CD4-positive, alpha-beta T cell treated with Interferon gamma for 1 hour (primary cell): ENCODE measurements at places on chromosomes 7 and 10.

DNA sequence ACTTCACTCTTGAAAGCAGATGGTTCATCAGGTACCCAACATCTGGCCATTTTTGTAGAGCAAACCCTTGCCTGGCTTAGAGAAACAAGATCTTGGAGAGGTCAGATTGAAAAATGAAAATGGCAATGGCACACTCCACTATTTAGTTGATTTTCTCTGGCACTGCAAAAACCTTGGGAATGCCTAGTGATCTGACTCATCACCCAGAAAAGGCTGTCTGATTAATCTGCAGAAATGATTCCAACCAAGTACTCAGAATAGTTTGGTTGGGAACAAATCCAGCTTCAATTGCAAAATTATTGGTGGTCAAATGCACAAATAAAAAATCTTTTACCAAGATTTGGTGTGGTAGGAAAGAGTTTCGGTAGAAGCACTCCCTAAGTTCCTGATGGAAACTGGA is 351.2 kb downstream of the PHTF2 start:
- DNase-seq: no peak

DNA sequence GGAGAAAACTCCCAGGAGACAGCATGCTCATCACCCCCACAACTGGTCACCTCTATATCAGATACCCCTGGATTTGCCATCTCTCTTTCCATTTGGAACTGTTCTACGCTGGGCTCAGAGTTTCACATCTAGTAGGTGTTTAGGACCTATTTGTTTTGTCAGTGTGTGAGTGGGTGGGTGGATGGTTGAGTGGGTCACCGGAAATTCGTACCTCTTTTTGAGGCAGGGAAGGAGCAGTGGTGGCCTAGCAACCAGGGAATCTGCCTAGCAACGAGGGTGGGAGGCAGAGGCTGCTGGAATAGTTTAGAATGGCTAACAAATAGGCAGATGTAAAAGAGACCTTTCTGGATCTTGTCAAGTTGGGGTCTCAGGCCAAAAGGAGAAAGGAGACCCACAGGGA is 23.2 kb upstream of the SLF2 start:
- no peak for DNase-seq

DNA sequence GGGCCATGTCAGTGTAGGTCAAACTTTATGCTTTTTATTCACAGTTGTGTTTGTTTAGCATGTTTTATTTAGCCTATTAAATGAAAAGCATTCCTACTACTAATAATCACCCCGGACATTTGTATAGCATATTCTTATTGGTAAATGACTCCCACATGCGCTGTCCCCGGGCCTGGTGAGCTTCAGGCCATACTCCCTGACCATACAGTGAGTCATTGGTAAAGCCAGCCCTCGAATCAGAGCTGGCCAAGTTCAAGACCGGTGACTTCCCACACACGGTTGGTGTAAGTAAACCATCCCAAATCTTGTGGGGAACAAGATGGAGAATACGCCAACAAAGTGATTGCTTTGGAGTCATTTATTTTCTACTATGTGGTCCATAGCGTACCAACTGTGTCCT is 238.7 kb upstream of the TCF7L2 start:
- no peak for DNase-seq

DNA sequence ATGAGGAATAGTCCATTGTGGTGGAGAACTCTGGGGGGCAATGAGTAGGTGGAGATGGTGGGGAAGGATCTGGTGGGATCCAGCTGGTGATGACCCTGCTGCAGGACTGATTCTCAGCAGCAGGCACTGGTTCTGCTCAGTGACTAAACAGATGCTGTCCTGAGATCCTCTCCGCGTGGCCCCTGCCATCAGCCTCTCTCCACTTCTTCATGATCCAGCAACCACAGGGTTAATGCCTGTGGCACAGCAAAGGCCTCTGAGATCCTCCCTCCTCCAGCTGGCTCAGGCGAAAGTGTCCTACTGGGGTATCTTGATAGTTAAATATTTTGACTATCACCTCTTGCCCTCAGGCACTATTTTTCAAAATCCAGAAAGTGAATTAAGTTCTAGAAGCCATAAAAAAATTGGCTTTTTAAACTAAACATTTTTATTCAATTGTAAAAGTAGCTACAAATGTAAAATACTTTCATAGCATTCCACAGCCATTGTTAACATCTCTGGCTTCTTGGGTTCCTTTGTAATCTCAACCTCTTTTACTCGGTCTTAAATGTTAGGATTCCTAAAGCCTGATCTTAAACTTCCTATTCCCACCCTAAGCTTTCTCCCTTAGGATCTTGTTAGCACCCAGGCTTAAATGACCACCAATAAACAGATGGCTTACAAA is 13.1 kb downstream of the PLAU start:
- DNase-seq: no peak

DNA sequence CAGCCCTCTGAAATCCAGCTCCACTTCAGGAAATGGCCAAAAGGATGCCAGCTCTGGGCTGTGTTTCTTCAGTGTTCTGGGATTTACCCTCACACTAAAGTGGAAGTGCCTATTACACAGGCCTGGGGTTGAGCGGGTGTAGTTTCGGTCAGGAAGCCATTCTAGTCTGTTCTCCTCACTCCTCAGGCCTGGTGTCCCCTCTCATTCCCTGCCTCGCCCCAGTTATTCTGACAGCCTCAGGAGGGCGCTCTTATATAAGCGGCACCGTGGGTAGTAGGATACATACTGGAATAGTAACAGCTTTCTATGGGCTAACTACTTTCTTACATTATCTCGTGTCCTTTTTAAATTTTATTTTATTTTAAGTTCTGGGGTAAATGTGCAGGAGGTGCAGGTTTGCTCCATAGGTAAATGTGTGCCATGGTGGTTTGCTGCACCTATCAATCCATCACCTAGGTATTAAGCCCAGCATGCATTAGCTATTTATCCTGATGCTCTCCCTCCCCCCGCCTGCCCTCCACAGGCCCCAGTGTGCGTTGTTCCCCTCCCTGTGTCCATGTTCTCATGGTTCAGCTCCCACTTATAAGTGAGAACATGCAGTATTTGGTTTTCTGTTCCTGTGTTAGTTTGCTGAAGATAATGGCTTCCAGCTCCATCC is 12.2 kb upstream of the LGI1 start:
- no peak for DNase-seq

- DNase-seq: no peak
Observed at GRCh38 chr7:129470411-129470810, 31.9 kb upstream of the SMKR1 start.

DNA sequence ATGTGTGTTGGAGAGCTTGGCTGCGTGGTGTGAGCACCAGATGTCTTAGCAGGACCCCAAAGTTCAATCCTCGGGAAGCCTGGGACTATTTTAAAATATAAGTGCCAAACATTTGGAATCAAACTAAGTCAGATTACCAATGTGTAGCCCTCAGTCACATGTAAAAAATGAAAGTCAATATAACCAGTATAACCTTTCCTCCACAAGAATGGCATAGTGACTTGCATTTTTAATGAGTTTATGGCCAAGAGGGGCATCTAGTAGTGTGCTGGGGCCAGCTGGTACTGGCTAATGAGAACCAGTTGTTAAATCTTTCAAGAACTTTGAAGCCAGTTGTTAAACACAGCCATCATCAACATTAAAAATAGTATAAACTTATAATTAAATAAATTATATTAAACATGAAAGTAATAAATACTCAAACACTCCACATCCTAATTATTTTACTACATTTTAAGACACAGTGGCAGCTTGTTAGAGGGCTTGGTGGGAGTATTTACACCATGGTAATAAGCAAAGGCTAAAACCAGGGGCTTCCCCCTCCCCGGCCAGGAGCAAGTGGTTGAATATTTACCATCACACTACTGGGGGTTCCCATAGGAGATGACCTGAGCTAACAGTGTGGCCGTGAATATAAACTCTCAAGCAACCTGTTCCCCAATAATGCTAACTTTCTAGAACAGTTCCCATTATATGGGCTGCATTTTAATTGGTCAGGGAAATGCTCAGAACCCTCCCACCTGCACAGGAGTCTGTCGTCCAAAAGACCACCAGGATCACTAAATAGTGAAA is 7.9 kb upstream of the FAM170B start:
- DNase-seq: no peak

GRCh38 chr7:28688651-28689050 is 269.5 kb downstream of the TRIL start:
- no peak for DNase-seq

DNA sequence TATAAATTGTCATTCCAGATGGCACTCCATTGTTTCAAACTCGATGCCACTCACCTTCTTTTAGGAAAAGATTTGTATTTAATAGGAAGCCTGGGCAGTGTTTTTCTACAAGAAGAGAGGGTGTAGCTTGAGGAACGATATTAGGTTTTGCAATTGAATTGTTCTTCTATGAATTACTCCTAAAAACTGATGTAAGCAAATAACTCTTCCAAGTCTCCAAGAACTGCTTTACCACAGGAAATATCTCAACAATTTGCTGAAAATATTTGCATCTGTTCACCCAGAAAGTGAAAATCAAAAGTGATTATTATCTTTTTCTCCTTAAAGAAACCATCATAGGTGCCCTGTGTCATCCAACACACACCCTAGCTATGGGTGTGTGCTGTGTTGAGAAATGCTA is 261.3 kb upstream of the MEOX2 start:
- DNase-seq: no peak

GRCh38 chr7:1251796-1252539 is 19.3 kb downstream of the UNCX start:
- no peak for DNase-seq

DNA sequence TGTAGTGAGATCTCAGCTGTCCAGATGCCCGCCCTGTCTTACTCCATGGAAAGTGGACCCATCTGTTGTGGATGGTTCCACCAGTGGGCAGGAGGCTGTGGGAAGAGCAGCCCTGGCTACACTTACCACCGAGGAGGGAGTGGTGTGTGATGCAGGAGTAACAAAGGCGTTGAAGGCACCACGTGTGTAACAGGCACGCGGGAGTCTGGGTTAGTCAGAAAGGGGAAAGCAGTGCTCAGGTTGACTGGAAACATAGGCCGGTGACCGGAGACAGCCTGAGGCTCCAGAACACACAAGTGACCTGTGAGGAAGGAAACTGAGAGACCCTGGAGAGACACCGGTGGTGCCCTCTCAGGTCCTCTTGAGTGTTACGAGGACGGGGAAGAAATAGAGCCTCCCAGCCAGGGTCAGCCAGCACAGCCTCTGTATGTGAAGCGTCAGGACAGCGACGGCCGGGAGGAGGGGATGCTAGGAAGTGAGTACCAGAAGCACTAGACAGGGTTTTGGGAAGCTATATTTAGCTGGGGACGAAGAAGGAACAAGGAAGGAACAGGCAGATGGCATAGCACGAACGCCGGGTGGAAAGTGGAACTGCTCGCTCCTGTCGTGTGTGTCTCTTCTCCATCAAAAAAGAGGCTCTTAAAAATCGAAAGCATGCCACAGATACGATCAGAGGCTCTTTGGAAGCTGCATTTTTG is 51.7 kb downstream of the DAGLB start:
- peak; percentile 16 for DNase-seq

- no peak for DNase-seq
Observed at GRCh38 chr10:117264782-117265181, 23.9 kb downstream of the SLC18A2 start.

- no peak for DNase-seq
Observed at GRCh38 chr10:130636313-130636930, 500.2 kb downstream of the GLRX3 start.

GRCh38 chr7:96654630-96655188 is 54.9 kb downstream of the SEM1 start:
- no peak for DNase-seq

- DNase-seq: no peak
Observed at GRCh38 chr10:63627396-63627795, 106.2 kb downstream of the REEP3 start.

- DNase-seq: no peak
Observed at GRCh38 chr10:23198940-23199767, 7.0 kb downstream of the PTF1A start.

DNA sequence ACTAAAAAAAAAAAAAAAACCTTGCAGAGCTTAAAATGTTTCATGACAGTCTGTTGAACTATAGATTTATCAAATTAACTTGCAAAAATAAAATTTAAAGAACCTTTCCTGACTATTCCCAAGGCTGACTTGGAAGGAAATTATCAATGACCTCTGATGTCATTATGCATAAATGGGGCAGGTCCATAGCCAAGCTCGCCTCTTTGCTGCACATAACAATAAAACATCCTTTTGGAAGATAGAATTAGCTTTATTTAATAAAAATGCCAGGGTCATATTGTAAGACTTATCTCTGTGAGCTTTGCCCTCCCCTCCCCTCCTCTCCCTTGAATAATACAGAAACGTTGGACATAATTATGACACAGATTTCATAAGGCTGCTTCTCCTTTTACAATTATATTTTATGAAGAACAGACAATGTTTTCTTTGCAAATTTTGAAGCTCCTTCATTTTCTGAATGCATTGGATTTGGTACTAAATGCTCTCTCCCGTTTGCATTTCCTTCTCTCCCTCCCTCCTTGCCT is 444.8 kb downstream of the AUTS2 start:
- DNase-seq: no peak

- DNase-seq: no peak
Observed at GRCh38 chr10:133159611-133159949, 439 bp upstream of the KNDC1 start.

- no peak for DNase-seq
Observed at GRCh38 chr10:72344932-72345331, 9.8 kb downstream of the DNAJB12 start.

- DNase-seq: no peak
Observed at GRCh38 chr7:143882020-143882603, 19.9 kb downstream of the TCAF1 start.

GRCh38 chr10:43683451-43684291 is 35.0 kb upstream of the ZNF32 start:
- DNase-seq: no peak

DNA sequence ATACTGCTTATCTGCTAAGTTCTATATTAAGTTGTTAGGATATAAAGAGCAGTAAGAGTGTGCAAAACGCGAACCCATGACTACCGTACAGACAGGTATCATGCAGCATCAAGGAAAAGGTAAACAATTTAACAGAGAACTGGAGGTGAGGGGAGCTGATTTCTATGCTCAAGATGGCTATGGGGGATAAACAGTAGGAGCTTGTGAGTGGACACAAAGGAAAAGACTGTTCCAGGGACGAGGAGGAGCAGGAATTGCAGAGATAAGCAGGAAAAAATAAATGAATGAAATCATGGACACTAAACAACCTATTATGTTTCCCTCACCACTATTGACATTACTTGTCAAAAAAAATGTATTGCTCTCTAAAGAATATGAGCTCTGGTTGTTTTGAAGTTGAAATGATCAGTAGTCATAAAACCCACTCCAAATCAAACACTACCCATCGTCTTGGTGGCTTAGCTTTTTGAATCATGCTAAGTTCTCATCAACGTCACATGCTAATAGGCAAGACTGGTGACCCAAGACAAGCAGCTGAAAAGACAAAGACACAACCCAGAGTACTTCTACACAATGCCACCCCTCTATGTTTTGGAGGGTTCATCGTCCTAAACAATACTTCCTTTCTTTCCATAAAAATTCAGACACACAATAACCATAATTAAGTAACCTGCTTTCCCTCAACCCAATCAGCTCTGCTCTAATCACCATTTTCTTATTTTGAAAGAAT is 102.7 kb downstream of the NRP1 start:
- no peak for DNase-seq

DNA sequence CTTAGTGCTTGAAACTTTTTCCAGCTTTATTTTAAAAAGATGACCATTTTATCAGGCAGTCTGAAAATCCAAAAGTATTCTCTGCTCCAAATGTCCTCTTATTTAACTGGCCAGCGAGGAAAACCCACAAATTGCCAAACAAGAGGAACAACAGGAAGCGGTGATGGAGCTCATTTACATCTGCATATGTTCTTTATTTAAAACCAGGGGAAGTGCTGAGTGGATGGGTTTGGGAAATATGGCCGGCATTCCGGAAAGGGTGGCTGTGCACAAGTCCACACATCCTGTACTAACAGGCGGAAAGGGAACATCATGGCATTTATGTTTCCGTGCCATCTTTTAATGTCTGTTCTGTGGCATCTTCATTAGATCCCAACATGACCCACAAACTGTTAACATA is 974.5 kb downstream of the LRMDA start:
- DNase-seq: no peak
